Activated CD4-positive, alpha-beta T cell treated with anti-CD3 and anti-CD28 coated beads, Interleukin-2, amount 50 U/mL, for 24 hours (primary cell): ENCODE measurements at places on chromosomes 7 and 10.

DNA sequence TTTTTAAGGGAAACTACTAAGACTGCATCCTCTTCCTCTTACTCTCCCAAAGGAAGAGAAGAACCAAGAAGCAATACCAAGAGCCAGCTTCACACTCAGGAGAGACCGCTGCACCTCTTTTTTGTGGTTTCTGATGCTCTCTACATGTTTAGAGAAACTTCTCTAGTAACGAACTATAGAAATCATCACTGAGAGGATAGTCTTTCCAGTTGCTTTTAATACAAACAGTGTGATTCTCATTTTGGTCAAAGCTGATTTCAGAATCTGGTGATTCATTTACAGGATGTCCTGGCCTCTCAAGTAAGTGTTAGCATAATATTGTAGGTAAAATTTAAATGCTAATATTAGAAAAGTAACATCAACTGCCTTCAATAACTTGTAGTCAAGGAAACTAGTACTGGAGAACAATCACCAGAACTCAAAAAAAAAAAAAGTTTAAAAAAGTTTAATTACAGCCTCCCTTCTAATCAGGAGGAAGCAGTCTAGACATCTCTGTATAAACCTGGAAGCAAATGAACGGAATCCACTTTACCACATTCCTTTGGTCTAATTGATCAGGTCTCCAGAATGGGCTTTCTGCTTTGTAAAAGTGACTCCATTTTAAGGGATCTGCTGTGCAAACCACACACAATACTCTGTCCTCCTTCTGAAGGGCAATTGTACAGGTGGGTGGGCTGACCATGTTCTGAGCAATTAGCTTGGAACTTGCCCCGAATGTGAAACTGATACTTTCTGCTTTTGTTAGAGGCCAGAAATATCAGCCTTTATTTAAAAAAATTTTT is 3.0 kb downstream of the LAMB1 start:
- DNase-seq: no peak

GRCh38 chr7:131096267-131096927 is 231.3 kb upstream of the MKLN1 start:
- DNase-seq: no peak

DNA sequence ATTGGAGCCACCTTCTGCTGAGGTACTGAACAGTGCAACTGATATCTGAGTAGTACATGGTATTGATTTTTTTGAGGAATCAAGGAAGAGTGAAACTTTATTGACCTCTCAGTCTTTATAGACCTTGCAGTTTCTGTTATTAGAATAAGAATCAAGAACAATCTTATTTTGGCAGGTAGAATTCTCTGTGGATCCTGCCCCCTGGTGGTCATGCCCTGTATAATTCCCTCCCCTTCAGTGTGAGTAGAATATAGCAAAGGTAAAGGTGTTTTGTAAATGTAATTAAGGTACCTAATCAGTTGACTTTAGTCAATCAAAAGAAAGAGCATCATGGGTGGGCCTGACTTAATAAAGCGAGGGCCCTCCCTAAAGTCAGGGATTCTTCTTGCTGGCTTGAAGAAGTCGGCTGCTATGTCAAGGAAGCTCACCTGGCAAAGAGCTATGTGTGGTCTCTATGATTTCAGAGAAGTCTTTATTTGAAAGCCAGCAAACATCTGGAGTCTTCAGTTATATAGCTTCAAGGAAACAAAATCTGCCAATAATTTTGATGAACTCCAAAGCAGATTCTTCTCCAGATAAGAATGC is 142.8 kb downstream of the LSM5 start:
- no peak for DNase-seq

GRCh38 chr10:97611473-97611872 is 21.8 kb downstream of the MORN4 start:
- no peak for DNase-seq

DNA sequence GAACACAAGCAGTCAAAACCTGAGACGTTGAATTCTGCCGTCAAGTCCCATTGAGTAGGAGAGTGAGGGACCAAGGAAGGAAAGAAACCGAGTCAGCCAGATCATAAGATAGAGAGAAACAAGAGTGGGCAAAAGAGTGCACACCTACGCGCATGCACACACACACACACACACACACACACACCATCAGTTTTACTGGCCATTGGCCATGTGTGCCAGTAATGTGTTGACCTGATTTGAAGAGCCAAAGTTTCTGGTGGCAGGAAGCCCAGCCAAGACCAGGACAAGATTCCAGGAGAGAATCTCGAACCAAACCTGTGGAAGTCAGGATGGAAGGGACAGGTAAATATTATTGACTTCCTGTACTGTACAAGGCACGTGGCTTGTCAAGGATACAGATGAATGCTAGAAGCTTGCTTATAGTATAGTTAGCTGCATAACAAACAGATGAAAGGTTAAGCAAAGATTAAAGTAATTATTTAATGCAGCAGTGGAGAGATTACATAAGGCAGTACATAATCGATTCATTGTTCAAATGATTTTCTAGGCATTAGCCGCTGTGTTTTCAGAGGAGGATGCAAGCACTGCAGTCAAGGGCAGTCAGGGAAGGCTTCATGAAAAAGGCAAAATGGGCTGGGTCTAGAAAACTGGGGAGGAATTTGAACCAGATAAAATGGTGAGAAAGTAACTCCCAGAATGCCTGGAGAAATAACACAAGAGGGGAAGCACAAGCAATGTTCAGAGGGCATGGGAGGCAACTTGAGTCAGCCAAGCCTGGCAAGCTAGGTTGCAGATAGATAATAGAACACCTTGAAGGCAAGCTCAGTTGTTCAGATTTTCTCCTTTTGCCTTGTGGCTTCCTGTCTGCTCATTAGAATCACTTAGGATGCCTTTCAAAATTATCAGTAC is 2.7 kb upstream of the HYCC1 start:
- no peak for DNase-seq

- DNase-seq: no peak
These were observed 968.6 kb upstream of the ZNF722 start for GRCh38 chr7:63030061-63030460.

- DNase-seq: no peak
These were observed 9.4 kb downstream of the TSPAN15 start for GRCh38 chr10:69460576-69461242.

GRCh38 chr7:144018065-144018464 is 17.9 kb downstream of the OR6B1 start:
- DNase-seq: no peak

DNA sequence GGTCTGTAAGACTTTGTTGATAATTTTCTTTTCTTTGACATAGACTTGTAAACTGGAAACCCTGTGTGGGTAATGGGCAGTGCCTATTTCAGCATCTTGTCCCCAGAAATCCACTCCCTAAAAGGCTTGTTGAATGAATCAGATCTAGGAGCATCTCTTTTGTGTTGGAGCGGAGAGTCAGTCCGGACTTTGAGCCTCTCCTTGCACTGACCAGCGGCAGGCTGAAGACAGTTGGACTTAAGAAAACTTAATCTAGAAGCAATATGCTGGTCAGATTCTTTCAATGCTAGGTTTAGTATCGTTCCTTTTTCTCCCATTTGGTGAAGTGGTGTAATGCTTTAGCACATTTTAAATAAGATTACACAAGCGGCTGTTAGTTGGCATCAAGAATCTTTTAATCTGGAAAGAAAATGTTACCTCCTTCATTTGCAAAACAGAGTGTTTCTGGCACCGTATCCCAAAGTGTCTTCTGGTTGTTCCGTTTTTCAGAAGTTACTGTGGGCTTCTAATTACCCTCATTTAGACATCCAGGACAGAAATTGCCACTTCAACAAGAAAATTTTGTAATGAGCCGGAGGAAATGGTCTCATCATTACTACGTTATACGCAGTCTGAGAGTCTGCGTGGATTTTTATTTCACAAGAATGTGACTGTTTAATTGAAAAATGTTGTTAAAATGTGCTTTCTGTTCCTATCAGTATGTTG is 74.7 kb downstream of the CUX1 start:
- no peak for DNase-seq

GRCh38 chr10:104937567-104937966 is 296.5 kb downstream of the SORCS3 start:
- DNase-seq: no peak

DNA sequence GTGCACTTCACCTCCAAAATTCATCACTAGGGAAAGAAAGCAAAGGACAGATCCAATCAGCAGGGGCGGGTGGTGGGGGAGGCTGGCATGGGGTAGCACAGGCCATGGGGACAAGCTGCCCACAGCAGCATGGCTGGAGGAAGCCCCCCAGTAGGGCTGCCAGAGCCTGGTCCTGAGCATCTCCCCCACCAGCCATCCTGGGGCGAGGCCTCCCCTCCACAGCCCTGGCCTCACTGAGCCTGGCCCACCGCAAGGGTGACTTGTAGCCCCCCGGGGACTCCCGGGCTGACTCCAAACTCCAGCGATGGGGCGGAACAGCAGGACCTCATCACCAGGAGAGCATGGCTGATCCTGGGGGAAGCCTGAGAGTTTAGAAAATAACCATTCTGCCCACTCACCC is 92.4 kb upstream of the TCERG1L start:
- DNase-seq: no peak

GRCh38 chr7:78448911-78449310 is 650.3 kb downstream of the PHTF2 start:
- no peak for DNase-seq

GRCh38 chr10:98074315-98074911 is 44.0 kb upstream of the CRTAC1 start:
- no peak for DNase-seq

- DNase-seq: no peak
These were observed 15.9 kb downstream of the TTYH3 start for GRCh38 chr7:2647594-2648172.
